Mucosa of gallbladder (tissue), 1 donor: ENCODE measurements at places on chromosomes 1 and 21. TPM values are rescaled to one million over a fixed set of nuclear protein-coding genes. Genes with fewer than 3 reads are reported as not detected.

The RRP1B gene
- 16.5 TPM for total RNA-seq

The MYBPH gene
- total RNA-seq: not detected

DNA sequence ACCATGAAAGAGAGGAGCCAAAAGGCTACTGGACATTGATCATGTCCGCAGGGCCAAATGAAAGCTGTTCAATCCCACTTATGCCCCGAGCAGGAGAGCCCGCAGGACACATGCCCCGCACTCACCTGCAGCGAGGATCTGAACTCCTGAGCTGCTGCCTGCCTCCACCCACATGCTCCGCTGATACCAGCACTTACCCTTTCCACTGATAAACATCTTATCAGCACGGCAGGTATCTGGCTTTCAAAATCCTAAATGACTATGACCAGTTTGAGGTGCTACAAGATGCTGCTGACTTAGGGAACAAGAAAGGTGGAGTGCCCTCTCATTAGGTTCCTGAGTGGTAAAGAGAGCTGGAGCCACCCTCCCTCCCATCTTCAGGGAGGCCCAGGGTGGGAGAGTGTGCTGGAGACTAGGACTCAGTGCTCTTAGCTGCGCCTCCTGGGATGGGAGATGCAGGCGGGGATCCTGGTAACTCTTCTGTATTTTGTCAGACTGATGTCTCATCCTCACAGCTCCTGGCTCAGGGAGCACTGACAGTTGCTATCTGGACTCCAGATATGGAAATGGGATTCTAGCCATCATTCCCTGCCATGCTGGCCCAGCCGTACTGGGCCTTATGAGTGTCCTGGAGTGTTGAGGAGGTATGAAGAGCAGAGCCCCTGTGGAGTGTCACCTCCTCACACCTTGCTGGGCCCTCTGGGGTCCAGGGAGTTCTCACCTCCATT, 86.4 kb upstream of the F3 start:
- DNase-seq: no peak

GRCh38 chr21:46181953-46182547, 2.2 kb downstream of the SPATC1L start:
- no peak for DNase-seq

The OR14A2 gene
- total RNA-seq: not detected

The OPTC gene
- not detected for total RNA-seq

- no peak for DNase-seq
Observed at GRCh38 chr1:43912607-43913006, 21.0 kb upstream of the ARTN start.

The SAMD13 gene
- 4.1 TPM for total RNA-seq

- DNase-seq: no peak
Observed at GRCh38 chr1:4127592-4128140, 227.6 kb upstream of the C1orf174 start.

The RAB25 gene
- total RNA-seq: 103 TPM

DNA sequence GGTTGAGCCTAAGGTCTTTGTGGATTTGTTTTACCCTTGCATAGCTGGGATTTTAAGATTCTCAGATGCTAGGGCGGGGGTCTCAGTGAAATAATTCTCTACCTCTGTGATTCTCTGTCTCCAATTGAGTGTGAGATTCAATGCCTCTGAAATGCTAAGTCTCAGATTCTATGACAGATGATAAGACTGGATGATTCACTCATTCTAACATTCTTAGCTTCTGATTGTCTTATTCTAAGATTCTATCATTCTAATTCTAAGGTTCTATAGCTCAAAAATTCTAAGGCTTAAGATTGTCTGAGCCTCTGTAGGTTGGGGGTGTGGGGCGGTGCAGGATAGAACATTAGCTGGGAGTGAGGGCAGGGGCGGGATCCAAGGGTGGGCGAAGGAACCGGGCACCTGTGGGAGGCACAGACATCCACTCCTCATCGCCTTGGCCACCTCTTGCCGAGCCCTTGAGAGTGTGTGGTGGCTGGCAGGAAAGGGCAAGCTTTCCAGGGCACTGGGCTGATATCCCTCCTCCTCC, 29.5 kb downstream of the ADGRB2 start:
- no peak for DNase-seq

GRCh38 chr21:42565206-42565810, 51.7 kb downstream of the SLC37A1 start:
- DNase-seq: no peak

DNA sequence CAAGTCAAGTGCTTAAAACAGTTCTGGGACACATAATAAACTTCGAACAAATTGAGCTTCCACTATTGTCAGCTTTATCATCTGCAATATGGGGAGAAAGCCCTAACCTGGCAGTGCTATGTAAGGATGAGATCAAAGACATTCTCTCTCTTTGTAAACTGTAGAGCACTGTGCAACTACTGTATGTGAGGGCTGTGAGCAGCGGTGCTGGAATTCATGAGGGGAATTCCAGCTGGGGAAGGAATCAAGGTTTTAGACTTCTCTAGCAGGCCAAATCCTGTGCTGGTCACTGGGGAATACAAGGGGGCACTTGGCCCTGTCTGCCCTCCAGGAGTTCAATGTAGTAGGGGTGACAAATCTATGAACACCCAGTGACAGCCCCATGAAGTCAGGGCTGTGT, 9.3 kb downstream of the FAM151A start:
- DNase-seq: no peak
